ENCODE measurements at places on chromosomes 5 and 9.

DNA sequence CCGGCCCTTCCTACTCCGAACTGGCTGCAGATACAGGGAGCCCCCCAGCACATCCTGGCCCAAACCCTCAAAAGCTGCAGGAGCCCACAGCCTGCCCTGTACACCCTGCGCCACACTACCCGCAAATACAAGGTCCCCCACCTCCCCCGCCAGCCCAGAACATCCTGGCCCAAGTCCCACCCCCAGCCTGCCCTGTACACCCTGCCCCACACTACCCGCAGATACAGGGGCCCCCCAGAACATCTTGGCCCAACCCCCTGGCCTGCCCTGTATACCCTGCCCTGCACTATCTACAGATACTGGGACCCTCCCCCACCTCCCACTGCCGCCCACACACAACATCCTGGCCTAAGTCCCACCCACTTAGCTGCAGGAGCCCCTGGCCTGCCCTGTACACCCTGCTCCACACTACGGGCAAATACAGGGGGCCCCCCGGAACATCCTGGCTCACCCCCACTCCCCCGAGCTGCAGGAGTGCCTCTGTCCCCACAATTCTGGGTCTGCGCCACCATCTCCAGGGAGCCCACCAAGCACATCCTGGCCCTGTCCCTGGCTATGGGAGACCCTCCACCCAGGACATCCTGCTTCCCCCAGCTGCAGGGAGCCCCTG is 8.3 kb downstream of the LPCAT1 start:
- no peak for DNase-seq

DNA sequence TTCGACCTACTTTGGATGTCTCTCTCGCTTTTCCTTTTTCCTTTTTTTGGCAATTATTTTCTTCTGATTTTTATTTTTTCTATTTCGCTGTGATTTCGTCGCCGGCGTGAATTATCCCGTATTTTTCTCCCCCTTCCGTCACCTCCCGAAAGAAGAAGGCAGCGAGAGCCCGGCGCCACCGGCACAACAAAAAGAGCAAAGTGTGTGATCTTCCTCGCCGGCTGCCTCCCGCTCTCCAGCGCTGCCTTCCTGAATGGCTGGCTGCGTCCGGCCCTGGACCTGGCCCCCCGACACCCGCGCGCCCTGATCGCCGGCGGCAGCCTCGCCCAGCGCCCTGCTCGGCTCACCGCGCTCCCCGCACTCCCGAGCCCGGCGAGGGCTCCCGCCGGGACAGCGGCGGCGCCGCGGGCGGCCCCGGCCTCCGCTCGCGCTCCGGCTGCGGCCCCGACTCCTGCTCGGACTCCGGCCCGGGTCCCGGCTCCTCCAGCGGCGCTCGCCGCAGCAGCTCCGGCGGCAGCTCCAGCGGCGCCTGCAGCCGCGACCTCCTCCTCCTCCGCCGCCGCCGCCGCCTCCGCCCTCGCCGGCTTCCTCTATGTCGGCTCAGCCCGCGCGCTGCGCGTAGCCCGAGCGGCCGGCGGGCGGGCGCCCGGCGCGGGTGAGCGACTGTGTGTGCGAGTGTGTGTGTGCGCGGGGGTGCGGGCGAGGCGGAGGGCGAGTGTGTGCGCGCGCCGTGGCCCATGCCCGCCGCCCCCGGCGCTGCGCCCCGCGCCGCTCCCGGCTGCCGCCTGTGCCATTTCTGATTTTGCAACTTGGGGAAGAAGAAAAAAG is 960 bp downstream of the NR2F1 start:
- no peak for DNase-seq

DNA sequence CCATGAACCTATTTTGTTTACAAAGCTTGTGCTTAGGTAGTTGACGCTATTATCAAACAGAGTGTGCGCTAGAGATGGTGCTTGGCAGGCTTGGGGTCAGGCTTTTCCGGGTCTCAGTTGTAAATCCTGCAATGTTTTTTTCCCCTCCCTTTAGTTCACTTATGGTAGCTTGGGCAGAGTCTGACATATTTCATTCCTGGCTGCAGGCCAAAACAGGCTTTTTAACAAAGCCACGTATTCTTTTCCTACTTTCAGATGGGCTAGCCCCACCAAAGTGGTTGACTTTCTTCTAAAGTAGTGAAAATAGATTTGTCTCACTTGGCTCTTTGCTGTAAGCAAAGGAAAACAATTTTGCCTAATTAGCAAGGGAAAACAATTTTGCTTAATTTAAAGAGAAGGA is 58.0 kb upstream of the FBN2 start:
- no peak for DNase-seq

GRCh38 chr5:179296150-179296821 is 49.0 kb downstream of the ADAMTS2 start:
- no peak for DNase-seq

DNA sequence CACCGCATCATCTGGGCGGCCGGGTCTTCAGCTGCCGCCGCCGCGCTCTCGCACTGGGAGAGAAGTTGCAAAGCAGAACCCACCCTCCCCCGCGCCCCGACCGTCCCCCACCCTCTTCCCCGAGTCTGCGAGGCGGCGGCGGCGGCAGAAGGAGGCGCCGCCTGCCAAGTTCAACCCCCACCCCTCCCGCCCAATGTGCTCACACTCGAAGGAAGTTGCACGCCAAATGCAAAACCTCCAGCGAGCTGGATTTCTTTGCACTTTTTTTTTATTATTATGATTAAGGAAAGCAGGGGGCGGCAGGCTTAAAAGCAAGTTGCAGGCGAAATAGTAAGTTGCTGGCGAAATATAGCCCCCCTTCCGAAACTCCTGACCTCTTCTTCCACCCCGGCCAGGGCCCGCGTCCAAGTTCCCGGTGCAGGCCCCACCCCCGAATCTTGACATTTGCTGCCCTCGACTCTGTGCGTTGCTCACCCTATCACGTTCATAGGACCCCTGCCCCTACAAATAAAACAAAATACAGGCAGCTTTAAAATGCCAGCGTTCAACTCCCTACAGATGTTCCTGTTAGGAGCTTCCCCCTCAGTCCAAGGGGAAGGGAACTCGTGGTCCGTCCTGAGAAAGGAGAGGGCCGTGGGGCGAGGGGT is 1.1 kb upstream of the NR3C1 start:
- DNase-seq: peak; percentile 25

DNA sequence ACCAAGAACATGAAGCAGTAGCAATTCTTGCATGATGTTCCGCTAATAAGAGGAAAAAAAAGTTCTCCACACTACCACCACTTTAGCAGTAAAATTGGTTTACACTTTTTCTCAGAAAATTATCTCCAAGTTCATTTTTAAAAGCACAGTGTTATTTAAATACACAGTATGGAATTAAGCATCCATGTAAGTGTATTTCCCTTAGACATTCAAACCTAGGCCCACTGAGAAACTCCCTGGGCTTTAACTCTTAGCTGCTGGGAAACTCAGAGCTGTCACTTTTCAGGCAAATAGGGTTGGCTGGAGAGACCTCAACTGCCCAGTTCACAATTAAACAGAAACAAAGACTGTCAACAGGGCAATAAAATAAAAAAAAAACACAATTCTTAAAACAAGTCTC is 2.7 kb downstream of the GNAQ start:
- no peak for DNase-seq

DNA sequence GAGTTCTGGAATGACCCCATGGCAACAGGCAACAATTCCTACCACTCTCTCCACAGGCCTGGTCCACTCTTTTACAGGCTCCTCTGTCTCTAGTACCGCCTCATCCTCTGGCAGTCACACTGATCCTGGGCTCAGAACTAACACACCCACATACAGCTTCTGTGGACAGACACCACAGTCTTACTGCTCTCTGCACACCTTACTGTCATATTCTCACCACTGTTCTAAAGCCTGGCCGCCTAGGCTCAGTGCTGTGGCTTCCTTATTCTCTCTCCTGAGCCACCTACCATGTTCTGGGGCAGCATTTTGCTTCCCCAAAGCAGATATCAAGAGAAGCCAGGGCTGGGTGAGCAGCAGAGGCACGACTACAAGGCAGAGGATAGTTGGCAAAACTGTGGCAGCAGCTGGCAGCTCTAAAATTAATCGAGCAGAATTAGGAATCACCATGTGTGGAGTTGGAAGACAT is 14.8 kb downstream of the REEP5 start:
- no peak for DNase-seq

GRCh38 chr5:31382051-31382878 is 149.6 kb downstream of the DROSHA start:
- DNase-seq: no peak

- DNase-seq: no peak
Observed at GRCh38 chr5:87886164-87886563, 382.5 kb downstream of the TMEM161B start.

DNA sequence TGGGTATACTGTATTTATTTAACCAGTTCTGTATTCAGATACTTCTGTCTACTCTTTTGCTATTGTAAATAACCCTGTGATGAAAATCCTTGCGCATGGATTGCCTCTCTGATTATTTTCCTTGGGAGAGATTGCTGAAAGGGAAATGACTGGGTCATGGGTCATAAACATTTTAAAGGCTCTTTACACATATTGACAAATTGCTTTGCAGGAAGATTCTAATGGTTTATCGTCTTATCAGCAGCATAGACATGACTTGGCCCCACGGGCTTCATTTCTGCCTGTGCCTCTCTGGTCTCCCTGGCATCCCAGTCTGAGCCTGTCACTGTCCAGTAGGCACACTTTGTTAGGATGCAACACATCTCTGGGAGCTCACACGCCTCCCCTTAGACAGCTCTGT is 52.3 kb downstream of the RGS3 start:
- DNase-seq: no peak

DNA sequence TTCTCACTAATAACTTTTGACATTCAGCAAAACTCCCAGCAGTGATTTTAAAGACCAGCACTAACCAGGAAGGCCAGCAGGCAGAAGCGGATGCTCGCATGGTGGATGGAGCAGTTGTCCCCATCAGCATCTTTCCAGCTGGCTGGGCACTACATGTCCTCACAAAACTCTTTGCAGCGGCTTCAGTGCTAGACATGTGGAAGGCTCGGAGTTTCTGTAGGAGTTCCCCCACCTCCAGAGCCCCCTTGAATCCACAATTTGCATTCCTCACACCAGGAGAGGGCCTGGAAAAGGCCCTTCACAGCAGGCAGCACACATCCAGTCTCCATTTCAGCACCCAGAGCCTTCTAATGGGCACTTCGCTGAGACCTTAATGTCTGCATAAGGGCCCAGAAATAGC is 85.6 kb downstream of the APTX start:
- DNase-seq: no peak

All from stimulated activated CD8-positive, alpha-beta memory T cell treated with anti-CD3 and anti-CD28 coated beads, Interleukin-4, amount 100 ng/mL, for 1 hour (primary cell).